Activated CD4-positive, alpha-beta T cell treated with anti-CD3 and anti-CD28 coated beads, Interleukin-2, amount 50 U/mL, for 24 hours (primary cell): ENCODE measurements at places on chromosomes 1 and 21.

DNA sequence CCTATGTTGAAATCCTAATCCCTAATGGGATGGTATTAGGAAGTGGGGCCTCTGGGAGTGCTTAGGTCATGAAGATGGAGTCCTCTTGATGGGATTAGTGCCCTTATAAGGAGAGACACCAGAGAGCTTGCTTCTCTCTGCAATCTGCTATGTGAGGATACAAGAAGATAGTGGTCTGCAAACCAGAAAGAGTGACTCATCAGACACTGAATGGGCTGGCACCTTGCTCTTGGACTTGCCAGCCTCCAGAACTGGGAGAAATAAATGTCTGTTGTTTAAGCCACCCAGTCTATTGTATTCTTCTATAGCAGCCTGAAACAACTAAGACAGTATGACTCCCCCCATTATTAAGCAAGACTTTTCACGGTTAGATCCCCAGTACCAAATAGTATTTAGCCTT lies 43.3 kb downstream of the C8B start:
- DNase-seq, result no peak

DNA sequence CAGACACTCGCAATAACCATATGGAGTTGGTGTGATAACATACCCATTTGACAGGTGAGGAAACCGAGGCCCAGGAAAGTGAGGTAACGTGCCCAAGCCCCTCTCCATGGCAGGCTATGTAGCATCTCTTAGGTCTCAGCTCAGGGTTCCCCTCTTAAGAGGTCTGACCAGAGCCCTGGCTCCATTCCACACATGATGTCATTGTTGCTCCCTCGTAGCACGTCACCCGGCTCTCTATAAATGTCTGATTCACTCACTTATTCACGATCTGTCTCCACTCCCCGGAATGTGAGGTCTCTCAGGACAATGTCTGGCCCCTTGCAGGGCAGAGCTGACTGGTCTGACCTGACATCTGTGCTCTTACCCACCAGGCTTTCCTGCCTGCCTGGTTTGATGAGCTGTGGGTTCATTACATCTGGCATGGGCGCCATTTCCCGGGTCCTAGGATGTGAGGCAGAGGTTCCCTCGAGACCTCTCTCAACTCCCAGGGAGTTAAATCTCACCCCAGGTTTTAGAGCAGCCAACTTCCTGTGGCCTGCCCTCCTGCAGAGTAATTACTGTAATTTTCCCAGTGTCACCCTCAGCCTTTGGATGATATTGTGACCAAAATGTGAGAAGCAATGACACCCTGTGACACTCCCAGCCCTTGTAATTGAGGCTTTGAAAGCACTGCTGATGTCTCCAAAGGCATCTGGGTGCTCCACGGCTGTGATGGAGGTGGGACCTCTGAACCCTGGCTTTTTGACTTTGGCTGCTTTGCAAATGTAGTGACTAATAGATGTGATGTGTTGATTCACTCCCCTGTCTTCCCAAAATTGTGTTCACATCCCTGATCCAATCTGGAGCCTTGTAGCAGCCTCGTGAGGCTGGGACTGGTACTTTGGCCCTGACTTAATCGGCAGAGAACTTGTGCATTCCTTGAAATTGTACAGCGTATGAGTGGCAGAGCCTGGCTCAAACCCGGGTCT lies 10.6 kb downstream of the ACTL8 start:
- DNase-seq, result no peak

DNA sequence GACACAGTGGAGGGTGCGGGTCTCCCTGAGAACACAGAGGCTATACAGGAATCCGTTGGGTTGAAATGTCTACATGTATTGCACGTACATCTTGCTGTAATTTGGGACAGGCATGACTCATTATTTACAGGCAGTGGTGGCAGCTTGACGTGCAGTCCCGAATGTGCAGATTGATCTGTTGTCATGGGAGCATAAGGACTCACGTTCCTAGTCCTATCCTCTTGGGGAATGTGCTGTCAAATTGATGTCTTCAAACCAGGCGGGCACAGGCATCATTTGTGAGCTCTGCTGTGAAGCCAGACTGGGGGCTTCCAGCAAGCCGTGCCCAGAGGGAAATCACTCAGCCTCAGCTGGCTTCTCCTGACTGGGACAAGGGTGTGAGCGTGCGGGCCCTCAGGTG lies 40.5 kb downstream of the S100B start:
- DNase-seq, result no peak

GRCh38 chr1:203692565-203693470 lies 66.2 kb downstream of the ATP2B4 start:
- no peak for DNase-seq

- no peak for DNase-seq
These were observed 25.0 kb downstream of the TTC39A start for GRCh38 chr1:51305371-51305823.

- DNase-seq, result peak; percentile 20
These were observed 4.9 kb upstream of the B4GALT3 start for GRCh38 chr1:161182214-161182613.

- DNase-seq, result no peak
These were observed 20.9 kb downstream of the OR14I1 start for GRCh38 chr1:248681651-248682050.

DNA sequence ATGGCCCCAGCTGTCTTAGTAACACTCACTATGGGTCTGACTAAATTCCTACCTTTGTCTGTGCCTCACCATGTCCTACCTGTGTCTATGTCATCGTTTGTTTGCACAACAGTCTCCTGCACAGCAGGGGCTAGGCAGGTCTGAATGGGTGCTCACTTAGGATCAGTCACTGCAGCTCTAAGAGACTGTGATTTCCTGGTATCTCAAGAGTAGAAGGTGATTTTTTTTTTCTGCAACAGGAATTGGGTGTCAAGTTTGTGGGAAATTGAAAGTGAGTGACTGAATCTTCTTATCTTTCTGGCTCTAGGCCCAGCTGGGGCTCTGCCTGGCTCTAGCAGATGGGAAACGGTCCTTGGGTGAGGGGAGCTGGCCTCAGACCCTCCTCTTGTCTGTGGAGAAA lies 46.4 kb upstream of the TRABD2B start:
- DNase-seq, result no peak

- DNase-seq, result no peak
These were observed 856 bp downstream of the FDPS start for GRCh38 chr1:155309423-155310021.

DNA sequence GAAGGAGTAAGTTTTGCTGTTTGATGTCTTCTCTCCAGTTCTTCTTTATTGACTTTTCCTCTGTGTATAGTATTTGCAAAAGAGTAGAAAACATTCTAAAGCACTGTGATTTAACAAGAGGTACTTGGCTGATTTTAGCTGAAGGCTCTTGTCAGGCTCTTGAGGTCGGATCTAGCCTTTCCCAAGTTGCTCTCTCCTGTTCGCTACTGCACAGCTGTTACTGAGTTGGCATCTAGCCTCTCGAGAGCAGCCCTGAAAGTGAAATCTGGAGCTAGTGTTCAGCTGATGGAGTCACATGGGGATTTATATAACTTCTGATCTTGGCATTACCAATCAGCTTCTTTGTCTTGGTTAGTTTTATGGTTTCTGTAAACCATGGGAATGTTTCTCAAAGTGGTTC lies 193.1 kb downstream of the RYR2 start:
- DNase-seq, result no peak

- DNase-seq, result no peak
These were observed 254.4 kb downstream of the RHOU start for GRCh38 chr1:228989676-228989991.

DNA sequence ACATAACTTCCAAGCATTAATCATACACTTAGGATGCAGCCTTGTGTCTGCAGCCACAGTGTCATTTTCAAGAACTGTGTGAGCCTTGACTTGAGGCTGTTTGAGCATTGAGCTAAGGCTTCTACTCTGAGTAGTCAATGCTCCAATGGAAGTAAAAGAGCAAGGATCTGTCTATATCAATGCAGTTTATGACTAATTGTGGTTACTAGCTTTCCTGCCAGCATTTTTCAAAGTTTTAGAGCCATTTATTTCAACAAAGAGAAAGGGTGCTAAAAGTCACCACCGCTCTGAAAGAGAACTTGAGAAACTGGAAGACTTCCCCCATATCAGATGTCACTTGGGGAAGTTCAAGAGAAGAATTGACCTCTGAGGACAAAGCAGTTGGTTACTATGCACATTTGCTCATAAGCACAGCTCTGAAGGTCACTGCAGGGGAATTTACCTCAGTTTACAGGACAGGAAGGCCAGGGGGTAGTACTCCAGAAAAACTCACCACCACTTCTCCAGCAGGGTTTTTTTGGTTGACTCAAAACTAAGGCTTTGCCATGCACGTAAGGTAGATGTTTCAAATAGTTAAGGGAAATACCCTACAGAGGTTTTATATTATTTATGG lies 24.5 kb upstream of the RGS1 start:
- DNase-seq, result no peak

DNA sequence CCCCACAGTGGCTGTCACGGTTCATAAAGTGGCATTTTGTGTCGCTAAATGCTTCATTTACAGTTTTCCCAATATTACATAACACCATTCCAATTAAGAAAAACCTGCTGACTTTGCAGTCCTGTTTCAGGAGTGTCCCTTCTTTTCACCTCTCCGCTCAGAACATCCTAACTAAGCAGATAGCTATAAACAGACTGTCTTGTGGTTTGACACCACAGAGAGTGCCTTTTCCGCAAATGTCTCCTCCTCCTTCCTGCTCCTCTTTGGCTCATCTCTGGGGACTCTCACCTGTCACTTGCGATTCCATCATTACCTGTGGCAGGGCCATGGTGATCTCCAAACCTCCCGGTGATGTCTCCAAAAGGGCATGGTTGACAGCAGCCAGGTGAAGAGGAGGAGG lies 119.0 kb downstream of the CNIH3 start:
- no peak for DNase-seq

DNA sequence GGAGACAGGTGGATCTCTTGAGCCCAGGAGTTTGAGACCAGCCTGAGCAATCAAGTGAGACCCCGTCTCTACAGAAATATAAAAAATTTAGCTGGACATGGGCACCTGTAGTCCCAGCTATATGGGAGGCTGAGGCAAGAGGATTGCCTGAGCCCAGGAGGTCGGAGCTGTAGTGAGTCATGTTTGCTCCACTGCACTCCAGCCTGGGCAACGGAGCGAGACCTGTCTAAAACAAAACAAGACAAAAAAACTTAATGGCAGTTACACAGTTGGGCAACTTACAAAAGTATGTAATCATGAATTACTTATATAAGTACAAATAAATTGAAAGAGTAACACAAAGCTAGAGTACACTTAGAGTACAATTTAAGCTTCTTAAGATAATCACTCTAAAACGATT lies 25.2 kb downstream of the RC3H1 start:
- DNase-seq, result no peak

DNA sequence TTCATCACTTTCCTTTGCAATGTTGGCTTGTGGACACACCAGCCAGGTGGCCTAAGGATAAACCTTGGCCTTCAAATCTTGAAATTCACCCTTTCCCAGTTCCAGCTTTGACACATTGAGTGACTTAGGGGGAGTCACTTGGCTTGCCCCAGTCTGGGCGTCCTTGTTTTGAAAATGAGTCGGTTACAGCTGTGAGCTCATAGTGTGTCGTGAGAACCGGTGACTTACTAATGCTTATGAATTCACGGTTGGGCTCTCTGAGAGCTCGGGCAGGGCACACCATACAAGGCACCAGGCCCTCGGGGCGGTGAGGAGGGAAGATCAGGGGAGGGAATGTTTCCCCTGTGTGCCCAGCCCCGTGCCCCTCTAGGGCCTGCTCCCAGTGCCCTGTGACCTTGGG lies 126.9 kb upstream of the TMPRSS2 start:
- no peak for DNase-seq

- DNase-seq, result no peak
These were observed 6.1 kb upstream of the PTBP2 start for GRCh38 chr1:96715482-96715881.

- no peak for DNase-seq
These were observed 31.4 kb upstream of the BECN2 start for GRCh38 chr1:241926141-241926540.

DNA sequence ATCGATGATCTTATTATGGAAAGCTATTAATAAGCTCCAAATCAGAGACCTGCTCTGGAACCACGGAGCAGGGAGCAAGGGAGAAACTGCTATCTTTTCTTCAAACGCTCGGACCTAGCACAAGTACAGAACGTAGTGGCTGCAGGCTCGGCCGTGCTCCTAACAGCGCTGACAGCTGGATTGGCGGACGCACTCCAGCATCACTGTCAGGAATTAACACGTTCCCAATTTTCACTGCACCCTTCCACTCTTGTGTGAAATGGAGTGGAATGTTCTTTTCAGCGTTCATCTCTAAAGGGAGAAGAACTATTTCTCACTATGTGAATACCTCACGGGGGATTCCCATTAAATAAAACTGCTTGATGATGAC lies 106.9 kb downstream of the ZNF281 start:
- no peak for DNase-seq

DNA sequence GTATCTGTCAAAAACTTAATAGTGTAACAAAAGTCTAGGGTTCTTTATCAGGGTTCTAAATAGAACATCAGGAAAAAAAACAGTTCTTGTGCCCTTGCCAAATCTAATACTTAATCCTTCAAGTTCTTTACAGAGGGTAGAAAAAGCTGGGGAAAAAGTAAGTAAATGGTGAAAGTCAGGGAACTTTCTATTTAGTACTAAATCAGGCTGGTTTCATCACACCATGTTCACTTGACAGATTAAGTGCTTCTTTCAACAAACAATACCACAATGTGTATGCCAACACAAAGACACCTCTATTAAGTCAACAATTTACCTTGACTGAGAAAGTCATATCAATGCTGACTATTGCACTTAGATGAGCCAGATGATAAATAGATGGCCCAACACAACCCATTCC lies 9.7 kb downstream of the DBT start:
- DNase-seq, result no peak

GRCh38 chr1:117695796-117696490 lies 90.1 kb downstream of the TENT5C start:
- no peak for DNase-seq

DNA sequence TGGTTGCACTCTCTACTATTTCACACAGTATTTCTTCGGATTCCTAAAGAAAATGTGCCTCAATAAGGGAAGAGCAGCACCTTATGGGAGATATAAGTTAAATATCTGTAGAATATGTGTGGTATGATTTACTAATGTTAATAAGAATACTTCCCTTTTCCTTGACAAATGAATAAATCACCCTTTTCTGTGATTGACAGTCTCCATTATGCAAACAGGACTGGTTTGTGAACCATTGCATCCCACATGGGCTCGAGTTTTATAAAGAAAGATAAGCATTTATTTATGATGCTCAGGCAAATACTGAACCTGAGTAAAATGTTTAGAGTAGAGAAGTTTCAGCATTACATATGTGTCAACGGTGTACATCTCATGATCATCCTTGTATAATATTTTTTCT lies 587.7 kb upstream of the BRINP3 start:
- no peak for DNase-seq

- no peak for DNase-seq
These were observed 13.8 kb upstream of the NMNAT2 start for GRCh38 chr1:183431840-183432547.
